ENCODE measurements at places on chromosomes 3 and 15. TPM values are rescaled to one million over a fixed set of nuclear protein-coding genes. Genes with fewer than 3 reads are reported as not detected.

RNF13 gene
- total RNA-seq: 87.1 TPM

LRRIQ4 gene
- total RNA-seq: not detected

CLRN1 gene
- total RNA-seq: not detected

- DNase-seq: peak; percentile 22
Measured at GRCh38 chr15:53808058-53808706, 48.7 kb upstream of the WDR72 start.

GRCh38 chr3:46585799-46586693 lies 19.9 kb upstream of the LRRC2 start:
- DNase-seq: no peak
